ENCODE measurements at places on chromosomes 1 and 21.
A peak's percentile ranks its signal among the peaks of the same experiment; 100 is the strongest.

GRCh38 chr1:76763738-76764137 is 103.5 kb upstream of the ST6GALNAC5 start:
- DNase-seq, result no peak

DNA sequence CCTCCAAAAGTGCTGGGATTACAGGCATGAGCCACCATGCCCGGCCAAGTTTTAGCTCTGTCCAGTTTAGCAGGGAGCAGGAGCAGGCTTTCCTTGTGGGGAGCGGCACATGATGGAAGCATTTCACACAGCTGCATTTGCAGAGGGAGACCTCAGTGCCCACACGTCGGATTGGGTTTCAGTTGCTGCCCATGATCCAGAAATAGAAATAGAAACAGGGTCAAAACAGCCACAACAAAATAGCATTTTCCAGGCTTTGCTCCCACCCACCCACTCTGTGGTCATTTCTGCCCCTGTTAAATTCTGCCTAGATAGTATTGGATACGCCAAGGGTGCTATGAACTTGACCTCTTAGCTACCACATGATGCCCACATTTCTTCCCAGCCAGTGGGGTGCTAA is 128.4 kb downstream of the CNIH3 start:
- DNase-seq, result no peak

- no peak for DNase-seq
Observed at GRCh38 chr1:39153684-39154083, 50.8 kb upstream of the MACF1 start.

- DNase-seq, result no peak
Observed at GRCh38 chr1:246638941-246639655, 72.8 kb downstream of the CNST start.

- no peak for DNase-seq
Observed at GRCh38 chr1:30068787-30069472, 654.5 kb downstream of the MATN1 start.

- DNase-seq, result no peak
Observed at GRCh38 chr1:53693773-53694717, 44.9 kb downstream of the GLIS1 start.

- DNase-seq, result no peak
Observed at GRCh38 chr1:111225717-111226400, 1.7 kb upstream of the CHI3L2 start.

GRCh38 chr1:152039461-152039860 is 2.7 kb upstream of the S100A11 start:
- no peak for DNase-seq

- DNase-seq, result no peak
Observed at GRCh38 chr1:45669859-45670655, 16.3 kb downstream of the GPBP1L1 start.

DNA sequence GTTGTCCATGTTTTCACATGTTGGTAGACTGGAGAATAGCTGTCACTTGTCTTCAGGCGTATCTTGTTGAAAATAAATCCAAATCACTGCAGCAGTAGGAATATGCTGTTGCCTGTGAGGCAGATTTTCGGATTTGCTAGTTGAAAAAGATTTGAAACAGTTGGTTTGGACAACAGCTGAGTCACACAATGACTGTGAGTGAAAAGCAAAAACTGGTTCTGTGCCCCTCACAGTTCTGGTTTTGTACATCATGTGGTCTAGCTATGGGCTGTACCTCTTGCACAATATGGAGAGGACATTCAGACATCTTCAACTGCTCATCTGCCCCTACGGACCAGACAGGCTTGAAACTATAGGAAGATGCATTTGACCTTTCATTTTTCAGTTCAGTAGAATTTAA is 1.8 kb downstream of the ARF1 start:
- peak; percentile 48 for DNase-seq

- no peak for DNase-seq
Observed at GRCh38 chr1:162030759-162031280, 7.2 kb upstream of the OLFML2B start.

- no peak for DNase-seq
Observed at GRCh38 chr21:37264808-37265207, 2.3 kb downstream of the VPS26C start.
